ENCODE measurements at places on chromosomes 4 and X.

GRCh38 chr4:38461342-38461741 lies 202.7 kb upstream of the KLF3 start:
- no peak for DNase-seq

DNA sequence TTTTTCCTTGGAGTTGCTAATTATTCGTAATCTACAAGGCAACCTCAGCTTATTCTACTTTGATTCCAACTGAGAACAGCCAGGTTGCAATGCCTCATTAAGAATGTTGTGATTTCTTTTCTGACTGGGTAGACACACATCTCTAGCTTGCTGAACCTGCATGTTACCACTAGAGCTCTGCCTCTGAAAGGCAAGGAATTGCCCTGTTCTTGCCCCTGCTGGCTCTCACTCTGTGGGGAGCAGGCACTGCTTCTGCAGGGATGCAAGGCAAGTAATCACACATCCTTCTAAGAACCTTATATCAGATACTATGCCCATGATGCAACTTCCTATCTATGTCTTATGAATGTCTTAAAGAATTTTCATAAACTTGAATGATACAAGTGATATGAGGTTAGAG lies 503.2 kb downstream of the PACRGL start:
- no peak for DNase-seq

DNA sequence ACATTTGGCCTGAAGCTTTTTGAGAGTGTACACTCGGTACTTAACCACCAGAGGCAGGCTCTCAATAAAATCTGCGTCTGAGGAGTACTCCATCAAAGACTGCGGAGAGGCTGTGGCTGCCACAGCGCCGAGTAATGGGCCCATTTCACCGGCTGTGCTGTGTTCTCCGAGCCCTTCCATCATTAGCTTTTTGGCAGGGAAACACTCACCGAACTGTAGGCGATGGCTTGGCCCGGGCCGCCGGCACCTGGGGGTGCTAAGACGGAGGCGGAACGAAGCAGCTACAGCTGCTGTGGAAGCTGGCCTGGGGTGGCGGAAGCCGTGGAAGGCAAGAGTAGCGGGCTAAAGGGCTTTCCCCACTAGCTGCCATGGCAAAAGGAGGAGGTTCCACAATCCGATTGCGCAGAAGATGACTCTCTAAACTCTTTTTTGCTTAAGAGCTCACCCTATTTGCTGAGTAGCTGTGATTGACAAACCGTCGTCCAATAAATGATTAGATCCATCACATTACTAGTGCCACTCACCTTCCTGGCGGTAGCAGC lies 48.5 kb upstream of the PABPC1L2A start:
- DNase-seq = peak; percentile 3

DNA sequence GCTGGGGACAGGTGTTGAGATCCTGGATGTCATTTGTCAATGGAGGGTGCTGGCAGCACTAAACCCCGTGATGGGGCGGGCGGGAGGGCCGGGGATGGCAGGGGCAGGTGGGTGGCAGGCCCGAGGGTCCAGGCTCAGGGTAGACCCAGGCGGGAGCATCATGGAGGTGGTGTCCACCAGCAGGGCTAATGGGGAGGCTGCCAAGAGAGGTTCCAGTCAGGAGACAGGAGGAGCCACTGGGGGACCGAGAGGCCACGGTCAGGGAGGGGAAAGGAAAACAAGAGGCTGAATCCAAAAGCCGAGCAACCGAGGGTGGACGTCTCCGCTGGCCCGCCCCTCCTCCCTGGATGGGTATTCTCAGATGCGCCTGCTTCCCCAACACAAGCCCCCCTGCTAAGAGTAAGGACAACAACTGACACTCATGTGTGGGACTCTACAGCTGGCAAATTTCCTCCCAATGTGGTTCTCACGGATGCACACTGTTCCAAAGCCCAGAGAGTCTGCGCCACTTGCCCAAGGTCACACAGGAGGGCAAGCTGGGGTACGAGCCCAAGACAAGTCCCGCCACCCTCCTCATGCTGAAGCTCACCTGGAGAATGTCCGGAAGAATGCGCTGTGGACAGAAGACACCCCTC lies 132.0 kb downstream of the CPZ start:
- DNase-seq = no peak

DNA sequence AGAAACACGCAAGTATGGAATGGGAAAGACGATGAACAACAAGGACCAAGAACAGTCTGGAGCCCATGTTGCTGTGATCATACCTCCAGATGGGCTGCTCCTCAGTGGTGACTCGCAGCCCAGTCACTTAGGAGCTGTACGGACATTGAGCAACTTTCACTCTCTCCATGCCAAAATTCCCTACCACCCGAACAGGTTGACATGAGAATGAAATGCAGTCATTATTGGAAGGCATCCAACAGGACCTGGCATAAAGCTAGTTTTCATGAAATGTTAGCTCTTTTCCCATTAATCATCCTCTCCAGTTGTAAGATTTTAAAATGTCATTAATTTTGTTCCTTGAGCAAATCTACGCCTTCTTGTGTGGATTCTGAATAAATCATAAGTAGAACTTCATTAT lies 82.7 kb upstream of the GPM6B start:
- no peak for DNase-seq

DNA sequence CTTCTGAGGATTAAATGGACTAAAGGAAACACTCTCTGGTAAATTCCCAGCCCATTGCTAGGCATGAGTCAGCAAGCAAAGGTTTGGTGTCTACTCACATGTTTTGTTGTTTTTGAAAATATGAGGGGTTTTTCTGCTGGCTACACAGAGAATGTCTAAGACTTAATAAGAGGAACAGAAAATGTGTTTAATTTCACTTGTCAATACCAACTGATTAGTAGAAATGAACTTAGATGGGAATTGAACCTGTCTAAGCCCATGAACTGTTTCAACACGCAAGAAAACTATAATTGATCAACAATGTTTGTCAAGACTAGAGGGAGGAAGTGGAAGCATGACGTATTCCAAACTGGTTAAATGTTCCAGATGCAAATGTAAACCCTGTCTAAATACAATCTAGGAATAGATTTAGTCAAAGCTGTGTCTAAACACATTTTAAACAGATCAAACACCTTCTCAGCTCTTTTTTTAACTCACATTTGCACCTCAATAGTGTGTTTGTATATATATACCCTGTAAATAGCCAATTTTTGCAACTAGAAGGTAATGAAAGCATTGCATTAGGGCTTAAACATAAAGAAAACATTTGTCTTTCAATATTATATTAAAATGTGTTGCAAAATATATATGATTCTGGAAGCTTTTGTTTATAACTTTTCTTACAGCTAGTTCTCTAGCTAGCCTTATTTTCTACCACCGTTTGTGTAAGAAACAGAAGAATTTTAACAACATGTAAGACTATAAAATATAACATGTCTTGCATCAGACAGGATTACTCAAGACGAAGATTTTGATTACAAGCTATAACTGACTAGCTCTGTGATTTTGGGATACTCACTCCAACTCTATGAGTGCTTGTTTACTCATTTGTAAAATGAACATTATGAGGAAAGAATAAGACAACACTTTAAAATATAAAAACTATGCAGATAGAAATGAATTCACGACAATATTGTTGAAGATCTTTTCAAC lies 607.8 kb downstream of the FSTL5 start:
- no peak for DNase-seq
